Right ventricle myocardium inferior (tissue), 1 donor: ENCODE measurements at places on chromosomes 4 and X.

- no peak for DNase-seq
These were observed 128.2 kb downstream of the SLC7A11 start for GRCh38 chr4:138113819-138114400.

DNA sequence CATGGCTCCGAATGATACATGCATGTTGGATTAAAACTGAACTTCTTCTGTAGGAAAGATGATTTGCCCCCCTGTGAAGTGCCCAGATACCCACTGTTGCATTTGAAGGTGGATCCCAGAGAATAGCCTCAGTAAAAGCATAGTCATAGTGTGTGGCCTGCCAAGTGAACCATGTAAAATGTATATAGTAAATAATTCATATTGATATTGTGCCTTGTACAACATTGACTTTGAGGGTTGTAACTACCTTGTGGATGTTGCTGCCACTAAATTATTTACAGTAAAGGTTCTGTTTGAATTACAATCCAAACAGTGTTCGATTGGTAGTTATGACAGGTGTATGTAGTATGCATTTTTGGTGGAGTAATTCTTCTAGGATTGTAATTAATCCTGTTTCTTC lies 19.2 kb downstream of the TMEM131L start:
- DNase-seq, result no peak

DNA sequence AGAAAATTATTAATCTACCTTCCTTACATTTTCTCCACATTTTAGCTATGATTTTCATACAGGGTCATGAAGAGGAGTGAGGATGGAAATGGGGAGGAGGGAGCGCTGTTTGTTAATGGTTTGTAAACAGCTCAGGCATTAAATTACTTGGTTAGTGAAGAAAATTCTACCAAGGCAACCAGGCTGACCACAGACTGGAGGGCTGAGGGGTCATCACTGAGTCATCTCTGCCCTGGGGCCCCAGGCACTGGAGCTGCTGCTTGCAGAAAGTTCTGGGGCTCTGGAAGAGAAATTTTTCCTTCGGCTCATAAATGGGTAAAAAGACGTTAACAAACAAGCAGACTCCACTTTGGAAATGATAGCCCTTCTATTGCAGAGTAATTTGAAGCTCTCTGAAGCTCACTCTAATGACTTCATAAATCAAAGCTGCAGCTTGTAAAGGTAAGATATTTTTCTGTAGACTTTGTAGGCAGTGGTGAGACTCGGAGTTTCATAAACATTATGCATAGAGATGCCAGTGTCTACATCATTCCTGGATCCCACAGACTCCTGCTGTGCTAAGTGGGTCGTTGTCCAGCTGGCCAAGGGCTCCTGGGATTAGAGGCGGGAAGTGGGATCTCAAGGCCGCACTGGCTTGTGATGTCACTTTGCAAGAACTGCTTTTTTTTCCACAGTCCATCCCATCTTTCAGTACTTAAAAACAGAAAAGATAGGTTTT lies 159.6 kb downstream of the PTTG2 start:
- peak; percentile 65 for DNase-seq

DNA sequence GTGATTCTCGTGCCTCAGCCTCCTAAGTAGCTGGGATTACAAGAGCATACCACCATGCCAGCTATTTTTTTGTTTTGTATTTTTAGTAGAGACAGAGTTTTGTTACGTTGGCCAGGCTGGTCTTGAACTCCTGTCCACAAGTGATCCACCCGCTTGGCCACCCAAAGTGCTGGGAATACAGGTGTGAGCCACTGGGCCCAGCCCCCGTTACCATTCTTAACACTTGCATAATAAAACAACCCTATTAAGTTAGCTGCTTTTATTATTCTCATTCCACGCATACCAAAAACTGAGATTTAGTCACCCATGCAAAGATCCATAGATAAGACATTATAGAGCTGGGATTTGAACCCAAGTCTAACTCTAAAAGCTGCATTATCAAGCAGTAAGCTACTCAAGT lies 6.0 kb upstream of the TEX13A start:
- no peak for DNase-seq

- DNase-seq, result no peak
These were observed 183.3 kb downstream of the KDR start for GRCh38 chr4:54941994-54942552.

DNA sequence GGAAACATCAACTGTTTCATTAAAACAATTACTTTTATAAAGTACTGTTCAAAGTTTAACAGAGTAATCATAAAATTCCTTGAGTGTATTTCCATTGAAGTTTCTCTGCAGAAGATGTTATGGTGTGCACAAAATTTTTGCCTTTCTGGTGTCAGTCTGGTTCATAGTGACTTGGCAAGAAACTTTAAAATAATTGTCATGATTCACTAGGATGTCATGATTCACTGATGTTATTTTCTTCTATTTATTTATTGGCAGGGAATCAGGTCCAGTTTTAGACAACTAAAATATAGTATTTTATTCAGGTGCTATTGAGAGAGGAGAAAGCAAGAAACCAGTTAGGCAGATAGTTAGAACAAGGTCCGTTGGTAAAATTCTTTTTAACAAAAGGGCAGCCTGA lies 3.8 kb downstream of the UGT2A1 start:
- DNase-seq, result no peak

DNA sequence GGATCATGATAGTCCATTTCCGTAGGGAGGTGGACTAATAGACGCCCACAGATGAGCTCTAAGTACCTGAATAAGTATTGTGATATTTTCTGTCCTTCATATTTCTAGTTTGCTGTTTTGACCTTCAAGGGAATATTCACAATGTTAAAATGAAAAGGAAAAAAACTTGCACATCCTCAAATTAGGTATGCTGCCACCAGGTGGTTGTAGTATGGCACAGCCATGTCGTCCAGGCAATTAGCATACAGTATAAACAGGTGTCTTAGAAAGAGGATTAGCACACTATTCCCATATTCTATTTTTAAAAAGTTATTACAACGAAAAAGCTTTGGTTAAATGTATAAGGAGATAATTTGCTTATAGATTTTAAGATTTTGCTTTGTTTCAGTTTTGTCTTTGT lies 802.0 kb downstream of the RPA4 start:
- no peak for DNase-seq

- DNase-seq, result no peak
These were observed 368.8 kb downstream of the GASK1B start for GRCh38 chr4:157803845-157804521.

- DNase-seq, result no peak
These were observed 29.3 kb downstream of the DYNLT3 start for GRCh38 chrX:37818031-37818430.

DNA sequence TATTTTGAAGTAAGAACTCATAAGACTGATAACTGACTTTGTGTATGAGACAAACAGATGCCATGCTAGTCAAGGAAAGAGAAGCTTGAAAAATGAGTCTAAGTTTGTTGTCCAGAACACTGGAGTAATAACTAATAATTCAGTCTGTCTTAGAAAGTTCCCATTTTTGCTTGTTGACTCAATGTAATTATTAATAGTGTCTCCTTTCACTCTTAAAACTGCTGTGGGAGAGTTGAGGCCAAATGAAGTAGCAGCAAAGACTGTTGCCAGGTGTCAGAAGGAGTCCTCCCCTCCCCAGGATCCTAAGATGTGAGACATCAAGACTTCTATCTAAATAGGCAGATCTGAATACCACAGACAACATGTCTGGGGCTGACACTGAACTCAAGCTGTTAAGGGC lies 20.8 kb upstream of the FAM13A start:
- no peak for DNase-seq

DNA sequence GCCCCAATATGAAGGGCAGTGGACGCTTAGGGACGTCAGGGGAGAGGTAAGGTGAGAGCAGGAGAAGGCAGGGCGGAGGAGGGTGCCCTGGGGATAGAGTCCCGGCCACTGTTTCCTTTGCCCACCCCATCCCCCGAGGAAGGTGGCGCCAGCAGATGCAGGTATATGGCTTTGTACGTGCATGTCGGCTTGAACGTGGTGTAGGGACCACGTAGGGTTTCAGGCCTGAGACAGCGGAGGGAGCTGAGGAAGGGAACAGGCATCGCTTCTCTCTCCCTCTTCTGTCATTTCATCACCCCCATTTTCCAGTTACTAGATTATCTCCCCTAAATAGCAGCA lies 97.9 kb downstream of the PHKA2 start:
- no peak for DNase-seq

- no peak for DNase-seq
These were observed 63.8 kb downstream of the SLITRK2 start for GRCh38 chrX:145881175-145881995.

- DNase-seq, result no peak
These were observed 451.1 kb downstream of the PPARGC1A start for GRCh38 chr4:23438764-23439163.

GRCh38 chr4:2425386-2426068 lies 6.8 kb downstream of the CFAP99 start:
- DNase-seq, result no peak

- DNase-seq, result no peak
These were observed 152.6 kb downstream of the VCX3A start for GRCh38 chrX:6382284-6382683.

GRCh38 chrX:79096145-79096556 lies 48.3 kb upstream of the GPR174 start:
- DNase-seq, result no peak

GRCh38 chr4:77344784-77345183 lies 187.8 kb downstream of the CCNG2 start:
- DNase-seq, result no peak

GRCh38 chrX:139179592-139179991 lies 350.9 kb upstream of the F9 start:
- DNase-seq, result no peak

GRCh38 chr4:43233321-43233720 lies 340.8 kb downstream of the GRXCR1 start:
- DNase-seq, result no peak

- DNase-seq, result no peak
These were observed 50.6 kb upstream of the ACSL4 start for GRCh38 chrX:109783701-109784079.

GRCh38 chr4:125735102-125735501 lies 420.3 kb downstream of the FAT4 start:
- DNase-seq, result no peak

- no peak for DNase-seq
These were observed 12.0 kb downstream of the PBDC1 start for GRCh38 chrX:76184891-76185290.

- no peak for DNase-seq
These were observed 2.0 kb upstream of the ATRX start for GRCh38 chrX:77788050-77788449.

DNA sequence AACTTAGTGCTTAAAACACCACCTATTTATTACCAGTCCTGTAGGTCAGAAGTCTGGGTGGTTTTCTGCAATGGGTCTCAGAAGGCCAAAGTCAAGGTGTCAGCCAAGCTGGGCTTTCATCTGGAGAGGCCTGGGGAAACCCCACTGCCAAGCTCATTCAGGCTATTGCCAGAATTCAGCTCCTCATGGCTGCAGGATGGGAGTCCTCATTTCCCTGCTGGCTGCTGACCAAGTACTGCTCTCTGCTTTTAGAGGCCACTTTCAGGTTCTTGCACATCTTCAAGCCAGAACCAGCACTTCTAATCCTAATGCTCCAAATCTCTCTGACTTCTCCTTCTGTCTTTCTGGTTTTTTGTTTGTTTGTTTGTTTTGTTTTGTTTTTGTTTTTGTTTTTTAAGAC lies 109.3 kb downstream of the BCOR start:
- no peak for DNase-seq

GRCh38 chr4:53967986-53968385 lies 96.4 kb downstream of the CHIC2 start:
- no peak for DNase-seq

DNA sequence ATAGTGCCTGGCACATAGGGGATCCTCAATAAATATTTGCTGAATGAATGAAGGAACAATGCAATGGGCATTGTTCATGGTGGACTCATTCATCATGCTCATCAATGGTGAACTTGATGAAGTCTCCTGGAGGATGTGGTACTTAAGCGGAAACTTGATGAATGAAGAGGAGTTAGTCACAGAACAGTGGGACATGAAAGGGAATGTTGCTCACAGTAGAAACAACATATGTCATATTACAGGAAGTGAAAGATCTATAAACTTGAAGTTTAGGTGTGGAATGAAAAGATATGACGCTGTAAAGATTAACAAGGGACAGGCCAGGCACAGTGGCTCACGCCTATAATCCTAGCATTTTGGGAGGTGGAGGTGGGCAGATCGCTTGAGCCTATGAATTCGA lies 224.1 kb downstream of the PPP3CA start:
- DNase-seq, result no peak
